ENCODE measurements at places on chromosomes 1 and 21.

DNA sequence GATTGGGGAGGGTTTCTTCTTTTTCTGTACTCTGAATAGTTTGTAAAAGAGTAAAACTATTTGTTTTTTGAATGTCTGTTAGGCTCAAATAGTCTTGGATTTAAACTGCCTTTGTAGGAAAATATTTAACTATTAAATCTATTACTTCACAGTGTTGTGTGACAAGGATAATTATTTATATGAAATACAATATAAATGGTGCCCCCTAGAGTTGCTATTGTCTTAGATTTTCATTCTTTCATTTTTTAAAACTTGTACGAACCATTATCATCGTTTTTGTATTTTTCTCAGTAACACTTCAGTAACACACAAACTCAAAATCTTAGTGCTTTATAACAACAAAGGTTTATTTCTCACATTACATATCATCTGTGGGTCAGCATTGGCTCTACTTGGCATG, 37.4 kb downstream of the C1orf185 start:
- no peak for DNase-seq

DNA sequence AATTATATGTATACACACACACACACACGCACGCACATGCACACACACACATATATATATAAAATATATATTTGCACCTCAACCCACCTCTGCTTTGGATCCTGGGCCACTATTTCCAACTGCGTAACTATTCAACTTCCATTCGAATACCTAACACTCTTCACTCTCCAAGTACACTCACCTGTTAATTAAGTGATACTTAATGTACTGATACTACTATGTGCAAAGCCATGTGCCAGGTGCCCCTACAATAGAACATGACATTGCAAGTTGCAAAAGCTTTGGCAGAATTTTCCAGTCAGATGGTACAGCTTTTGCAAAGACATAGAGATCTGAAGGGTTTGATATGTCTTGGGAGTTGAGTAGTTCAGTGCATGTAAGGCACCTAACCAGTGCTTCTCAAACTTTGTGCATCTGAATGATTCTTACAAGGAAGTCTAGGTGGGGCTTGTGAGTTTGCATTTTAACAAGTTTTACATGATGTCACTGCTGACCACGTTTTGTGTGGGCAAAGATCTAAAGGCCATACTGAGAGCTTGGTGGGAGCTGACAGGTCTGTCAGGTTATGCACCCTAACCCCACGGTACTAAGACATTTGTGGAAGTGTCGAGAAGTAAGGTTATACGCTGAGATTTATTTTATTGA, 7.2 kb downstream of the CXADR start:
- DNase-seq = no peak

DNA sequence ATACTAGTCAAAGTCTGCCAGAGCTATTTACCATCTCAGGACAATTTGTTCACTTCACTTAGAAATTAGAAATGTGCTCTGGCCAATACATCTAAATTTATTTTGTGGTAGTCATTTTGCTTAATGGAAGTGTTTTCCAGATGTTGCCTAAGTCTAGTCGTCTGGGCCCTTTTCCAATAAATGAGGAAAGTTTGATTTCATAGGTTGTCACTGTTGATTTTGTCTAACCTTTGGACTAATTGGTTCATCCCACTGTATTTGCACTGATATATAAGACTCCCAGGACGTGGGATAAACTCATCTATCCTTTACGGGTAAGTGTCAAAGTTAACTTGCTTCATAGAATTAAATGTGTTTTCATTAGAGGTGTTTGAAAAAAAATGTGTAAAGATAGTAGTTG, 79.1 kb downstream of the TPR start:
- DNase-seq = no peak

- DNase-seq = peak; percentile 54
These were observed 27.4 kb downstream of the HIVEP3 start for GRCh38 chr1:41891199-41891896.

DNA sequence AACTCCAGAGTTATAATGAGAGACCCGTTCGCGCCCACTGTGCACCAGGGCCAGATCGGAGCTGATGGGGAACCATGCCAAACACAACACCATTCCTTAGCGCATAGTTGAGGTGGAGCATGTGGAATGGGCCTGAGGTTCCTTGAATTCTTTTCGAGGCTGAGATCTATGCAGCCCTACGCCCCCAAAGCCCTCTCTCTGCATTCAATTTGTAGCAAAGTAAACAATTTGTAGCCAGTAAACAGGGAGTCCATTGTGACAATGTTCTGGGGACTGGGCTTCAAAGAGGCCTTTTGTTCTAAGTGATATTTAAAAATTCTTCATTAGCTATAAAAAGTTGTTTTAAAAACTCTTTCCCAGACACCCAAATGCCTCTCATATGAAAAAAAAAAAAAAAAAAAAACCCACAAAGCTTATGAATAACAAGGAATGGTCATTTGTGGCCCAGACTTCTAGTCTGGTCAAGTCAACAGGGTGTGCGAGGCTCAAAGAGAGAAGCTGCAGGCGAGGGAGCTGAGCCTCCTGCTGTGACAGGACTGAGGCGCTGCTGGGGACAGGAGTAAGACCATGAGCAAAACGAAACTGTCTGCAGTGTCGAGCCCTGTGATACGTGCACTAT, 30.6 kb upstream of the KCNE2 start:
- DNase-seq = no peak

- no peak for DNase-seq
These were observed 22.5 kb downstream of the YTHDF2 start for GRCh38 chr1:28759257-28759656.

DNA sequence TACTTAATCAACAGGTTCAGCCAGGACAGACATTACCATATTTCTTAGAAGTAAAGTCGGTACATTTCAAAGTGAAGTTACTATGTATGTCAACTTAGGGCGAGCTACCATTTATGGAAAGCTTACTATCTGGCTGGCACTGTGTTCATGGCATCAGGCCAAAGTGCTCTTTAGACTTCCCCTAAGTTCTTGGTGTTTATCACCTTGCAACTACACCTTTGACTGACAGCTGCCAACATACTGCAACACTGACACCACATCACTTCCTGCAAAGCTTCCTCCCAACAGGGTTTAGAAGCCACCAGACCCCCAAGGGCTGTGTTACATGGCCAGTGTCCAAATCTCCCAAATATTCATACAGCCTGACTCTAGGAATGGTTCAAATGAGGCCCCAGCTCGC, 61.0 kb downstream of the TIAM1 start:
- peak; percentile 12 for DNase-seq

DNA sequence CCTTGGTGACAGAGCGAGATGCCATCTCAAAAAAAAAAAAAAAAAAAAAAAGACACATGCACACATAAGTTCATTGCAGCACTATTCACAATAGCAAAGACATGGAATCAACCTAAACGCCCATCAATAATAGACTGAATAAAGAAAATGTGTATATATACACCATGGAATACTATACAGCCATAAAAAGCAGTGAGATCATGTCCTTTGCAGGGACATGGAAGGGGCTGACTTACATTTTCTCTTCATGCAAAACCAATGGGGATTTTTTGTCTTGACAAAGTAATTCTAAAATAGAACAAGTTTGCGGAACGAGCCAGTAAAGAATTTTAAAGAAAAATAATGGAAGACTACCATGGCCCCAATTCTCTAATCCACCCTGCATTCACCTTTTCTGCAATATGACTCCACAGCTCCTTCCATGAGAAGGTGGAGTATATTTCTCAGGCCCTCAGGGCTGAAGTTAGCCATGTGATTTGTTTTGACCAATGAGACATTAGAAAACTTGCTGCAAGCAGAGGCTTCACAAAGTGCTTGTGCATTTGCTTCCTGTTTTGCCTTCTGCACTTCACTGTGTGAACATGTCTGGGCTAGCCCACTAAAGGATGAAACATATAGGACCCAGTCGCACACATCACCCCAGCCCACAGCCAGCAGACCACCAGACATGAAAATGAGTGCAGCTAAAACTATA, 78.8 kb upstream of the NR5A2 start:
- DNase-seq = no peak

DNA sequence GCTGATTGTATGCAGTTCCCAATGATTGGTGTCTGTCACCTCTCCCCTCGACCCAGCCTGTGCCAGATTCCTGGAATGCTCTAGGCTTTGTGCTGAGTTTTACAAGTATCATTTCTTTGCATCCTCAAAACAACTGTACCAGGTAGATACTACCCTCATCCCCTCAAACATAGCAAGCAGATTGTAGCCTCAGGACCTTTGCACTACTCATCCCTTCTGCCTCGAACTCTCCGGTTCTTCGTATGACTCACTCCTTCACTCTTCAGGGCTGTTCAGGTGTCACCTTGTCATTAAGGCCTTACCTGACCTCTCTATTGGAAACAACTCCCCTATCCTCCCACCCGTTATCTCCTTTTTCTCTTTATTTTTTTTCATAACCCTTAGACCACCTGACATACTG, 8.0 kb downstream of the KCNC4 start:
- no peak for DNase-seq

DNA sequence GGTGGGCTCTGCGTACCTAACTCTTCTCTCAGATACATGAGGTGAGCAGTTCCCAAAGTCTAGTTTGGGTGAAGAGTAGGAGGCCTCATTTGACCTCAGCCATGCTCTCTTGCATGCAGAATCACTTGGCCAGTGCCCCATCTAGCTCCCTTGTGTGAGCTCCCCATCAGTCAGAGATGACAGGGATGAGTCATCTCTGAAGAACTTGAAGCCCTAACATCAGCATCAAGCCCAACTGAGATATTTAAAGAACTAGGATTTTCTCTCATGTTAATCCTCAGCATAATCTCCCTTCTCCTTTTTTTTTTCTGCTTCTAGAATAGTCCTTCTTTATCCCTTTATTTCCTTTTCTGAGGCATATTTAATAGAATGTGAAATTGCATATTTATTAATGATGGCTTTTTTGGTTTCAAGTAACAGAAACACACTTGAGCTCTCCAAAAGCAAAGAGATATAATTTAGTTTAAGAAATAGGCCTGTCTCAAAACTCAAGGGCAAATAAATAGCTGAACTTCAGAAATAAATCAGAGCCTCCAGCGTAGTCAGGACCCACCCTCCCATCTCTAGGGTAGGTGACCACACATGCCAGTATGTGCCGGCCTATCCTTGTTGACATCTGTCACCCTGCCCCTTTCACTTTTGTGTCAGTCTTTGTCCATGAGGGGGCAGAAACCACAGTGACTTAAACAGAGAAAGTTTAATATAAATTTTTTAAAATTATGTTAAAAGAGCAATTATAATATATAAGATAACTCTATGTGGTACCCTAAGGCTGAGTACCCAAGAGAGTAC, 112.3 kb downstream of the TSEN15 start:
- no peak for DNase-seq

DNA sequence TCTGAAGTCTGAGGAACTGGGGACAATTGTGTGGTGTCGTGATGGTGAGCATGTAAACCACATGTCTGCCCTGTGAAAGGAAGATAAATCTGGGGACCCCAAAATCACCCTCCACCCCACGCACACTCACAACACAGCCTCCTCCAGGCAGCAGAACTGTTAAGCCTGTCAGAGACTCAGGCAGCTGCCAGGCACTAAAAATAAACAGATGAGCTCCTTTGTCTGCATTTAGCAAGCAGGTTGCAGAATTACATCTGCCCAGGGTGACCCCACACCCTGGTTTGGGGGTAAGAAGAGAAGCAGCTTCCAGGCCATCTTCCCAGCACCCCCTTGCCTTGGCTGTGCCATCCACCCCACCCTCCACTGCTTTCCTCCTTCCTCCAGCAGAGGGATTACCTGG, 119.1 kb upstream of the RUNX3 start:
- no peak for DNase-seq

- no peak for DNase-seq
These were observed 16.7 kb downstream of the HMGN1 start for GRCh38 chr21:39332175-39332574.

All from activated CD4-positive, alpha-beta T cell treated with anti-CD3 and anti-CD28 coated beads, Interleukin-2, amount 50 U/mL, for 4 hours (primary cell).